ENCODE measurements at places on chromosomes 3 and 15. TPM values are rescaled to one million over a fixed set of nuclear protein-coding genes. Genes with fewer than 3 reads are reported as not detected.

DNA sequence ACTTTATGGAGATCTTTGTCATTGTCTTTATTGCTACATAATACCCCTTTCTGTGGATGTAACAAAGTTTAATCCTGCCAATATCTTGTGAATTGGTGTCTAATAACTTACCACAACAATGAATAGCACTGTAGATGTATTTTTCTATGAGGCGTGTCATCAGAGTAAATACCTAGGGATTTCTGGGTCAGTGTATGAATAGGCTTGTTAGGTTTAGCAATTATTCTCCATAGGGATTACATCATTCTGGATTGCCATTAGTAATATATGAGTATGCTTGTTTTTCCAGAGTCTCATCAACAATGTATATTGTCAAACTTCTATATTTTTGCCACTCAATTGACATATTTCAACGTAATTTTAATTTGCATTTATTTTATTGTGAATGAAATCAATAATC lies 67.9 kb downstream of the UNC13C start:
- H3K27ac ChIP-seq, result no peak overlapping the region
- DNase-seq, result no peak
- H3K4me1 ChIP-seq, result no peaks in the 10 kb centered on the region
- no peak overlapping the region for H3K4me3 ChIP-seq

- H3K27ac ChIP-seq, result no peak overlapping the region
- peaks cover 9% of the 10 kb centered on the region for H3K4me1 ChIP-seq
- H3K27me3 ChIP-seq, result no peaks in the 10 kb centered on the region
- peaks cover 2% of the 10 kb centered on the region for H3K36me3 ChIP-seq
- no peak overlapping the region for H3K4me3 ChIP-seq
Observed at GRCh38 chr3:40766396-40766795, 241.6 kb downstream of the ZNF621 start.

DNA sequence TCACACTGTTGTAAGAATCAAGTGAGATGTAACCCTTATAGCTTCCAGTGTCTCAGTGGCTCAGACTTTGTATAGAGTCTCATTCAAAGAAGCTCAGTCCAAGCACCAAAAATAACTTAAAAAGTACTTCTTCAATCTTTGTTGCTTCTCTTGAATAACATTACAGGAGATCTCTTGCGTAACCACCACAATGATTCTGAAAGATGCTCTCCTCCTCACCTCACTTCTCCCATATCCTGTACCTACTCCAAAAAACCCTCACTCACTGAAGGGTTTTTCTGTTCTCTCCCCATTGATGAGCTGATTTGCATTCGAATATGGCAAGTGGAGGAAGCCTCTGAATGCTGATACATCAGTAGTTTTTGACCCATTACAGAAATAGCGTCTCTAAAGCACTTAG lies 39.4 kb upstream of the MRPS22 start:
- no peak overlapping the region for H3K4me3 ChIP-seq
- H3K36me3 ChIP-seq, result no peaks in the 10 kb centered on the region
- no peak overlapping the region for H3K27ac ChIP-seq
- DNase-seq, result no peak

GRCh38 chr15:92197746-92198145 lies 195.9 kb upstream of the ST8SIA2 start:
- H3K4me3 ChIP-seq, result no peak overlapping the region
- no peak for DNase-seq
- no peak overlapping the region for H3K27ac ChIP-seq

DNA sequence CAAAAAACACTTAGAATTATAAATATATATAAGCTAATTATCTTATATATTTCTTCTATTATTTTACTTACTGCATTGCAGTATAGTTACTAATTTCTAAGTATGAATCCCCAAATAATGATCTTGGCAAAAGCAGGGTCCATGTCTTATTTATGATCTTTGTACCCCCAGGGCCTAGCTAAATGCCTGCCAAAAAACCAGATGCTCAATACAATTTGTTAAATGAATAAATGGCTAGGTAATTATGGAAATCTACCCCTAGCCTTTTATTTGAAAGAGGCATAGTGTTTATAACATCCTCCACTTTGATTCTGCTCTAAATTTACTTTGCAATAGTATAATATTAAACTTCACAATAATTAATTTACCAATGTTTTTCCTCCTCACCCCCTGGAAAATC lies 69.5 kb downstream of the CSNK1G1 start:
- no peak for DNase-seq
- H3K27me3 ChIP-seq, result no peaks in the 10 kb centered on the region
- H3K36me3 ChIP-seq, result no peaks in the 10 kb centered on the region
- no peak overlapping the region for H3K27ac ChIP-seq

GRCh38 chr3:5078151-5078550 lies 43.9 kb upstream of the ARL8B start:
- DNase-seq, result no peak
- H3K4me3 ChIP-seq, result no peak overlapping the region
- peaks cover 12% of the 10 kb centered on the region for H3K27me3 ChIP-seq
- H3K4me1 ChIP-seq, result no peaks in the 10 kb centered on the region
- no peak overlapping the region for H3K27ac ChIP-seq

- H3K36me3 ChIP-seq, result no peaks in the 10 kb centered on the region
- H3K27ac ChIP-seq, result no peak overlapping the region
- H3K4me1 ChIP-seq, result no peaks in the 10 kb centered on the region
- H3K27me3 ChIP-seq, result no peaks in the 10 kb centered on the region
Observed at GRCh38 chr3:48338635-48339034, 5.2 kb upstream of the SPINK8 start.

DNA sequence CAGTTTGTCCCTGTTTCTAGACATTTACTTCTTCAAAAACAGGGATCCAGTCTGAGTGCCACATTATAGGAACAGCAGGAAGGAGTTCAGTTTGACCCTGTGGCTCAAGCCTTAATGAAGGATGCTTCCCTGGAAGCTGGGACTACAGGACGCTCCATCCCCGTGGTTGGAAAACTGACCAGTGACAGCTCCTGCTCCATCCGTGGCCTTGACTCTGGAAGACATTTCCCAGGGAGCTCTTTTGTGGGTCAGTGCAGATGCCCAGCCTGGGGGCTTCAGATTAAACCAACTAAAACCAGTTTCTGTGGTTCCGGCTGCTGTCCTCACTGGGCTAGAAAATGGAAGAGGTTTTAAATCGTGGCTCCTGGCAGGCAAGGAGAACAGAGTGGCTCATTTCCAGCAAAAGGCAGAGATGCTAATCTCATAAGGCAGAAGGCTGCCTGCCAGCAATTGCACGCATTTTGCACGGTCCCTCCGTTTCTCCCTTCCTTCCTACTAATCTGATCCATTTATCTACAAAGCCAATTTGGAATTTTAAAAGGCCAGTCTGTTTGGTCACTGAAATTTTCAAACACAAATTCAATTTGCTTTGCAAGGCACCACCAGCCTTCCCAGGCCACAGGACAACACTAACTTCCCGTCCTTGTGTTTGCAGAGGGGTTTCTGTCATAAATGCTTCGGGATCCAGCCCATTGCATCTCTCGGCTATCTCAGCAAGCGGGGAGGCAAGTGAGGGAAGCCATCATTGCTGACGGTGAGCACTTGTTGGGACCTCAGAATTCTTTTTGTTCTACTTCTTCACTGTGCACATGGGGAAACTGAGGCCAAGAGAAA lies 6.2 kb upstream of the SSUH2 start:
- peaks cover 43% of the 10 kb centered on the region for H3K4me1 ChIP-seq
- no peak for DNase-seq
- H3K27ac ChIP-seq, result no peak overlapping the region
- H3K27me3 ChIP-seq, result peaks cover 3% of the 10 kb centered on the region

GRCh38 chr3:102079809-102080197 lies 230.5 kb downstream of the NFKBIZ start:
- H3K36me3 ChIP-seq, result no peaks in the 10 kb centered on the region
- no peak overlapping the region for H3K27ac ChIP-seq
- no peak overlapping the region for H3K4me3 ChIP-seq
- H3K4me1 ChIP-seq, result peaks cover 6% of the 10 kb centered on the region
- no peaks in the 10 kb centered on the region for H3K27me3 ChIP-seq
- no peak for DNase-seq

DNA sequence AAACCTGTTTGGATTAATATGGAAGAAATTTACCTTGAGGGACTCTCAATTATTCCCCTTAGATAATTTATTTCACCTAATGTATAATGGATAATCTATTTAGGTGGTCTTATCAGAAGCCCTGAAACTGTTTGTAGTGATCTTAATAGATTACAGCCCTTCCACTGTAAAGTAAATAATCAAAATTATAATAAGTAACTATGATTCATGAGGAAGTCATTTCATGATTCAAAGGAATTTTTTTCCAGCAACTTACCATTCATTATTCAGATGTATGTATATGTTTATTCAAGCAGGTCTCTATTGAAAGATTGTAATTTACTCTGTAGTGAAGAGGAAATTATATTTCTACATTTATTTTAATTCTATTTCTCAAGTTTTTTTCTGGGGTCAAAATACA lies 250.6 kb upstream of the ROBO1 start:
- H3K4me3 ChIP-seq, result no peak overlapping the region
- no peaks in the 10 kb centered on the region for H3K4me1 ChIP-seq
- H3K27me3 ChIP-seq, result no peaks in the 10 kb centered on the region
- DNase-seq, result no peak

DNA sequence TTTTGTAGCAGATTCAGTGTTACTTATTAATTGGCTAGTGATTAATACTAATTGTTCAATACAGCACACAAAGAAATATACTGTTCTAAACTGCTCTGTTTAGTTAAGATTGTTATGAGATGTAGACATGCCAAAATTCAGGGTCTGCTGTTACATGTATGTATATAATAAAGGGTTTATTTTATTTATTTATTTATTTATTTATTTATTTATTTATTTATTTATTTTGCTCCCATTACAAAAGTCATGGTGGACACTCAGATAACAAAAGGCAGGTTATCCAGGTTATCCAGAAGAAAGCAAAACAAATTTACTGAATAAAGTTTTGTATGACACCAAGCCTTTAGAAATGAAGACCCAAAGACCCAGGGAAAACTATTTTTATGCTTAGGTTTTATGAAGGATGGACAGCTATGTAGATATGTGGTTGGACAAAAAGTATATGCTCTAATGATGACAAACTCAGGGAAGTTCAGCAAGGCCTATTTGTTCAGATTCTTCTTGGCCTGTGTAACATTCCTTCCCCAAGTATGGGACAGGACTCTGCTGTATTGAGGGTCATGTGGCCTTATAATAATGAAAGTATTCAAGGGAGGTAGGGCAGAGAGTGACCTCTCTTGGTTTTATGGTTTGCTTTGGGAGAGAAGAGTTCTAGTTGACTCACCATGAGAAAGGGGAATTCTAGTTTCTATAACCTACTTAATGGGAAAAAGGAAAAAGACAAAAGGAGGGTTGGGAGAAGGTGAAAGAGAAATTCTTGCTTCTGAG lies 1056.8 kb downstream of the ROBO2 start:
- H3K4me1 ChIP-seq, result no peaks in the 10 kb centered on the region
- no peak for DNase-seq
- H3K4me3 ChIP-seq, result no peak overlapping the region
- no peaks in the 10 kb centered on the region for H3K27me3 ChIP-seq
- H3K27ac ChIP-seq, result no peak overlapping the region

- H3K36me3 ChIP-seq, result peaks cover 3% of the 10 kb centered on the region
- no peaks in the 10 kb centered on the region for H3K27me3 ChIP-seq
- no peak overlapping the region for H3K27ac ChIP-seq
- DNase-seq, result no peak
- no peak overlapping the region for H3K4me3 ChIP-seq
Observed at GRCh38 chr15:65901836-65902235, 32.5 kb downstream of the RAB11A start.

- no peaks in the 10 kb centered on the region for H3K36me3 ChIP-seq
- DNase-seq, result no peak
- H3K27me3 ChIP-seq, result no peaks in the 10 kb centered on the region
- peak overlapping the region; percentile 10 for H3K27ac ChIP-seq
- no peak overlapping the region for H3K4me3 ChIP-seq
Observed at GRCh38 chr3:152857082-152857481, 22.2 kb downstream of the P2RY1 start.

Gene TRIM59
- 39.0 TPM for total RNA-seq

Gene ANKRD34C
- not detected for total RNA-seq

Gene CAPN3
- 2.7 TPM for total RNA-seq

Gene ATP13A4
- total RNA-seq, result 0.30 TPM

Gene FBN1
- total RNA-seq, result 24.3 TPM

Gene CHST14
- 32.9 TPM for total RNA-seq

Gene DHX36
- 93.4 TPM for total RNA-seq

Gene STAB1
- total RNA-seq, result 0.16 TPM
